ENCODE measurements at places on chromosomes 7 and 10. TPM values are rescaled to one million over a fixed set of nuclear protein-coding genes. Genes with fewer than 3 reads are reported as not detected.

DNA sequence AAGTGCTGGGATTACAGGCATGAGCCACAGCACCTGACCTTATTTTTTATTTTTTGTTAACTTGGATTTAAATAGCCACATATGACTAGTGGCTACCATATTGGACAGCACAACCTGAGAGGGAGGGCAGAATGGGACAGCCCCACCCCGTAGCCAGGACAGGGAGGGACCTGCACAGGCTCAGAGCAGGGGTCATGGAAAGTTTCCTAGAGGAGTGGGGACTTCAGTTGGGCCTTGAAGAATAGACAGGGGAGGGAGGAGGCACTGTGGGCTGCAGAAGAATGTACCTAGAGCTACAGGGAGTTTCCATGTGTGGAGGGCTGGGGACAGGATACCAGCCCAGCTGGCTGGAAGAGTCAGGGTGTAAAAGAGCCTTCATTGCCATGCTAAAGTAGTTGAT is 8.8 kb downstream of the TRIM8 start:
- no peak for DNase-seq

DNA sequence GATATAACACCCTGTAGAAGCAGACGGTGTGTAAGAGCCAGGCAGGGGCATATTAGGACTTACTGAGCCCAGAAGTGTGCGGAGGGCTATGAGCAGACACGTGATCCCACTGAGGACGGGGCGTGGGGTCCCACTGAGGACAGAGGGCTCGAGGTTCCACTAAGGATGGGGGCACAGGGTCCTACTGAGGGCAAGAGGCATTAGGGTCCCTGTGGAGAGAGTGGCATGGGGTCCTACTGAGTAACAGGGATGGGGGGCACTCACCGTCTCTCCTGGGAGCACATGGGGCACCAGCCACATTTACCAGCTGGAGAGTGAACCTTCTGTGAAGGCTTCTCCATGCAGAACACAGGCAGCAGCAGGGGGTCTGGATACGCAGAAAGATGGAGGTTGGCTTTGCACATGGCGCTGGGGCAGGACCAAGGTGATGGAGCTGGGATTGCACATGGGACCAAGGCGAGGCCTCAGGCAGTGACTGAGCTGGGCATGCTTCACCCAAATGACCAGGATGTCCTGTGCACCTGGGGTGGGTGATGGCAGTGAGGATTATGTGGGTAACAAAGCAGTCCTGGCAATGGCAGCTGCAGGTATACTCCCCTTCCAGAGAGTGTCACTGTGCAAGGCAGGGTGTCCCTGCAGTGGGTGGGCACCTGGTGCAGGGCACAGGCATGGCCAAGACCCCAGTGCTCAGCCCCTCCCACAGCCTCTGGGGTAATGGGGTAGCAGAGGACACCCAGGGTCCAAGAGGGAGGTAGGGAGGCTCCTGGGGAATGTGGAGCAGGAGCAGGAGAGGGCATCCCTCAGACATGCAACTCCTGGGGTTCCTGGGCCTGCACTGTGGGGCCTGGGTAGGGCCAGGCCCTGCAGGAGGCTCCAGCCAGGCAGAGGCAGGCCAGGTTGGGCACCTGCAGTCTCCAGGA is 278.1 kb downstream of the TCERG1L start:
- no peak for DNase-seq

DNA sequence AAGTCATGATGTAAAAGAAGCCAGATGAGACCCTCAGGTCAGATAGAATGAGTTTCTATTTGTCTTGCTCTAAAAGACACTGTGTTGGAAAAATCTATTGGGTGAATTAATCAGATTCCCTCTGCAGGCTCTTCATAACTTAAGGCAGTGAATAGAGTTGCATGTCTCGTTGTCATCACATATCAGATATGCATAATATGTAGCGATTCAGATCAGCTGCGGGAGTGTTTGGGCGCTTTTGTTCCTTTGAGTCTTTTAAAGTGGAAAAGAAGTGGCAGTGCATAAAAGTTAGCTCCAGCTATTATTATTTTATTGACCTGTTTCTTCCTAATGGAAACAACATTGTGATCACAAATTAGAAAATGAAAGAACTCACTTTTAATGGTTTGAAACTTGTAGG is 84.4 kb downstream of the CDK14 start:
- DNase-seq = no peak

- DNase-seq = no peak
Observed at GRCh38 chr10:108562105-108562504, 1361.2 kb downstream of the XPNPEP1 start.

The DYDC2 gene
- polyA plus RNA-seq = not detected

The TMEM139 gene
- polyA plus RNA-seq = 25.1 TPM

The SPDYE6 gene
- polyA plus RNA-seq = not detected

The SPDYE16 gene
- polyA plus RNA-seq = not detected

The LRIT1 gene
- polyA plus RNA-seq = not detected

DNA sequence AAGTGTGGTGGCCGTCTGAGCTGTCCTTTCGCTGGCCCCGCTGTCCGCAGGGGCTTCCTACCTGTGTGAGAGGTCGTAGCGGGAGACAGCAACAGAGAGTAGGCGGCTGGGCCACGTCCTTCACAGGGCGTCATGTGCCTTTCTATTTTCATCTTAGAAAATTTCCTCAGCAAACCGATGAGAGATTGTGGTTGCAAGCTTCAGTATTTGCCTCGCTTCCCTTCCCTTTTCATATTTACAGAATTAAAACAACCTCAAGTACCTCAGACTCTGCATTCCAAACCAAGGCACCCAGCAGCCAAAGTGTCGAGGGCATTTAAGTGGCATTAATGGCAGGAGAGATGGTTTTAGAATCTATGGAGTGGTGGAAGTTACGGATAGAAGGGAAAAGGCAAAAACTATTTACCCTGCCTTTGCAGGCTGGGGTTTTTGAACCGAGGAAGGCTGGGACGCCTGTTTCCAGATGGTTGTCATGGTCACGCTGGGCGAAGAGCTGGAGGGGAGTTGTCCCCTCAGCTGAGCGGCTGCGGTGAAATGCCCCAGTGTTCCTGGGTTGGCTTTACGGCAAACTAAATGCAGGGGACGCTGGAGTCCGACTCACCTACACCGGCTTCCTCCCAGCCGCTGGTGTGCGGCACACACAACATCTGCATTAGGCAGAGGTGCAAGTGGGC is 41.9 kb downstream of the WIPI2 start:
- no peak for DNase-seq

DNA sequence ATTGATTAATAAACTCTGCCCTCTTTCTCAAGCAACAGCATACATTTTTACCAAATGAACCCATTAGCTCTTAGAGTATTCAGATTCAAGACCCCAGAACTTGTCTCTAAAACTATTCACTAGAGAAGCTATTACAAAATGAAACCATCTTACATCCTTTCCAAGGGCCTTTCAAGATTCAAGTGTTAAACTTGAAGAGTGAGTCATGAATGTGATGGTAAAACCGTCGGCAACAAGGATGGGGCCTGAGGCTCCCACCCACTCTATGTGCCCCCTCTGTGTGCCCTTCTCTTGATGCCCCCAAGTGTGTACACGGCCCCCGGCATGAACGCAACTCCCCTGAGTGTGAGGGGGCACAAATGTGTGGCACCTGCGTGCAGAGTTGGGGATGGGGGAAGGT is 46.4 kb downstream of the SFMBT2 start:
- DNase-seq = no peak

DNA sequence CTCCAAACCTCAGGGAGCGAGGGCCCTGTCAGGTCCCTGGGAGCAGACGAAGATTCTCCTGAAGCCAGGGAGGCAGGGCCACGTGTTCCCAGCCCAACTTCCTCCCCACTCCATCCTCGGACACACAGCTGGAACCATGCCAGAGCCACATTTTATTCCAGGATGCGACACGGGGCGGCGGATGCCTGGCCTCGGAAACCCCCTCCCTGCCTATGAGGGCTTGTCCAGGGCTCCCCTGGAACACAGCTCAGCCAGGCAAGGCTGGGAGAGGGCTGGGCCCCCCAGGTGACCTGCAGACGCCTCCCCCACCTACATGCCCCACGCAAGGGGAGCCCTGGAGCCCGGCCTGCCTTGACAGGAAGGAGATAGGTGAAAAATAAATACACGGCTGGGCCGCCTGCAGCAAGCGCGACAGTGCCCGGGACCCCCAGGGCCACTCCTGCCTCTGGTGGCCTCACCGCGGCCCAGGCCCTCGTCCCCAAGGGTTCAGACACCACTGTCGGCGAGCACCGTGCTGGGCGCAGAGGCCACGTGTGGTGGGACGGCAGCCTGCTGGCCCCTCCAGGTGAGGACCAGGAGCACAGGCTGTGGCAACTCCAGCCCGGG is 21.5 kb downstream of the GET4 start:
- DNase-seq = no peak

- DNase-seq = peak; percentile 32
Observed at GRCh38 chr7:123570390-123571182, 13.0 kb upstream of the NDUFA5 start.

The CYP2C19 gene
- not detected for polyA plus RNA-seq

DNA sequence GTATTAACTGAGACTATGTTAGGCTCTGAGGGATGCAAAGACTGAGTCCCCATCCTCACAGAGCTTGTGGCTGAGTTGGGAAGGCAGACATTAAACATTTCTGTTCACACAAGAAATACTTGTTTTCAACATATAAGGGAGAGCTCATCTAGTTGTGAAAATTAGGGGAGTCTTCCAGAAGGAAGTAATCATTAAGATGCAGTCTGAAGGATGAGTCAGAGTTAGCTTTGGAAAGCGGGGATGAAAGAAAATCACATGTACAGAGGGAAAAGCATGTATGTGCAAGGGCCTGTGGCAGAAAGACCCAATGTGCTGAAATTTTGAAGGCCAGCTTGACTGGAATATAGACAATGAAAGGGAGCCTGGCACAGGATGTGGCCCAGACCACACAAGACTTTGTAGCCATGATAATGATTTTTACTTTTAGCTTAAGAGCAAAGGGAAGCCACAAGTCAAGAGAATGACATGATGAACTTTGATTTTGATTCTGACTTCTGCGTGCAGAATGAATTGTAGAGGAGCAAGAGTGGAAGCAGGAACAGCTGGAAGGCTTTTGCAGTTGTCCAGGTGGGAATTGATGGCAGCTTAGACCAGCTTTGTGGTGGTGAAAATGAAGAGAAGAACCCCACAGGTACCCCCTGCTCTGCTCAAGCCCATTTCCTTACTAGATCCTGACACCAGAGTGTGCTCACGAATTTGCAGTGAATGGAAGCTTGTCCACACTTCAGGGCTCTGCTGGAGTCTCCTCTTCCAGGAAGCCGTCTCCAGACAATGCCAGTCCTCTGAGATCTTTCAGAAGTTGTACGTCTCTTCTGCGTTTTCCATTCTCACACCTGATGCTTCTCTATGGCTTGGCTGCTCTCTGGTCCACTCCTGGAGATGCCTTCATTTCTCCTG is 115.6 kb downstream of the ATXN7L1 start:
- no peak for DNase-seq

GRCh38 chr7:132713893-132714292 is 137.6 kb upstream of the PLXNA4 start:
- no peak for DNase-seq

The NPSR1 gene
- polyA plus RNA-seq = not detected
